ENCODE measurements at places on chromosomes 5 and 9.

DNA sequence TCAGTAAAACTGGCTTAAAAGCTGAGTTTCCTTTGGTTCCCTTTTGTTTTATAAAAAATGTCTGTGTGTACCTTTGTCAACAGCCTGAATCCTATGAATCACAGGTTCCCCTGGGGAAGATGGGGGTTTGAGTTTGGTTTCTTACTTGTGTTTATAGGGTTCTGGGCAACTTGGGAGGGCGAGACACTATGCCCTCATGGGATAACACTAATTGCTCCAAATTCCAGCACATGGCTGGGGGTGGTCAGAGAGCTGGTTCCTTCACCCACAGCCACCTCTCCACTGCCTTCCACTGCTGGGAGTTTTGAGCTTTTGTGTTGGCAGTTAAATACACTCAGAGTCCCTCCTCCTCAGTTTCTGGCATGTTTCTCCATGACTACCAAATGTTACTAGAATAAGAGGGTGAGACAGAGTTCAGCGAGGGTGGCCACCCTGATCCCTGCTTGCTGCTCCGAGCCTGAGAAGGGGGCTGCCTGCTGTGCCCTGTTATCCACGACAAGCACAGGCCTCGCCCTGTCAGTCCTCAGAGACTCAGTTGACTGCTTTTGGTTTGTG lies 83.0 kb upstream of the EPB41L4B start:
- no peak for DNase-seq

GRCh38 chr5:6448622-6449464 lies at the start of gene UBE2QL1:
Gene UBE2QL1 (plus strand): TSS chr5:6448859. CDS start chr5:6448894, 35 bp downstream.
- peak; percentile 26 for DNase-seq

DNA sequence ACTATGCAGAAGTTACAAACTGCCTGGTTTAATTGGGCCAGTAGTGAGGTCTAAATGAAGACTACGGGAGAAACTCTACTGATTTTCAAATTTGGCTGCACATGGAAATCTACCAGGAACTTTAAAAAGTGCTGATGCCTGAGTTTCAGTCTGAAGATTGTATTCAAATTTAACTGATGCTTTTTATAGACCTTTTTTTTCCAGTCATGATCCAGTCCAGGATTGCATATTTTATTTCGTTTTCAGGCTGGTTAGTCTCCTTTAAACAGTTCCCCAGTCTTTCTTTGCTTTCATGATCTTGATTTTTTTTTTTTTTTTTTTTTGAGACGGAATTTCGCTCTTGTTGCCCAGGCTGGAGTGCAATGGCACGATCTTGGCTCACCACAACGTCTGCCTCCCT lies 23.7 kb upstream of the SPZ1 start:
- no peak for DNase-seq

DNA sequence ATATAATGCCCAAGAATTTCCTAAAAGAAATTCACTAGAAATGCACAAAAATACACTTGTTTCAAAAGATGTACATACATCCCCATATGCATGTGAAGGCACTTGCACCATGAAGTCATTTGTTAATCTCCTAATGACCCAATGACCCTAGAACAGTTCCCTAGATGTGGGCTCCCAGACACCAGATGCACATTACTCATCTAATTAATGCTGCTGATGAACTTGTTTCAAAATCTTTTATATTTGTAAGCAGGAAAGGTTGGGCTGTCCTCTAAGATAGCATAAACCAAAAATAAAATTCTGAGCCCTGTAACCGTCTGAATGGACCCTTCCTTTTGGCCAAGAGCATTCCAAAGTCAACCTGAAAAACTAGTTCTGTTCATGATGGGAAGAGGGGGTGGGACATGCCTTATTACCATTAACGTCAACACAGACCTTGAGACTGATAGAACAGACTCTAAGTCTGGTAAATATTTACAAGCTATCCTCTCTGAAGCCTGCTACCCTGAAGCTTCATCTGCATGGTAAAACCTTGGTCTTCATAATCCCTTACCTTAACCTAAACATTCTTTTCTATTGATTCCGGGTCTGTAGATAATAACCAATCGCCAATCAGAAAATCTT lies 91.0 kb upstream of the DAPK1 start:
- DNase-seq = no peak

DNA sequence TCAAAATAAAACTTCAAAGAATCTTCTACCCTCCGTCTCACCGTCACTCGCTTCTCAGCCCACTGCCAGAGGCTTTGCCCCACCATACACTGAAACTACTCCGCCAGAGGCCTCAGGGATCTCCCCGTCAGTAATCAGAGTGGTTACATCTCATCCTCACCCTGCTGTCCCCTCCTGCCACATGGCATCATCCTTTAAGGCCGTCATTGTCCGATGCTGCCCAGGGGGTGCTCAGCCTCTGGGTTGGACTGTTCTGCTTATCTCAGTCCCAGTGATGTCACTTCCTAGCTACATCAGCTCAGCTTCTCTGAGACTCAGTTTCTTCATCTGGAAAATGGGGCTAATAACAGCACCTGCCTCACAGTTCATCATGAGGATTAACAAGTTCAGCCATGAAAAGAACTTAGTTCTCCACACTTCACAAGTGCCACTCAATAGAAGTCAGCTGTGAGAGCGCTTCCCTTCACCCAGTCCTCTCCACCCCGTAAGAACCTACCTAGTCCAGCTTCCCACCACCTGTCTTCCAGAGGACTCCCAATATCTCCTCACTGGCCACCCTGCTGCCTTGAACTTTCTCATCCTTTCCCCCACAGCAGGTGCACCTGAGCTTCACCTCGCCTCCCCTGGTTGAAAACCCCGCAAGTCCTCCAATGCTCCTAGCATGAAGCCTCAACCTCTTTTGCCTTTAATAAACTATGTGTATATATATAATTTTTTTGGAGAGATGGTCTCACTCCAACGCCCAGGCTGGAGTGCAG lies 2.8 kb upstream of the IL3 start:
- peak; percentile 4 for DNase-seq

- DNase-seq = no peak
Measured at GRCh38 chr9:91160599-91161464, 200.9 kb downstream of the AUH start.

DNA sequence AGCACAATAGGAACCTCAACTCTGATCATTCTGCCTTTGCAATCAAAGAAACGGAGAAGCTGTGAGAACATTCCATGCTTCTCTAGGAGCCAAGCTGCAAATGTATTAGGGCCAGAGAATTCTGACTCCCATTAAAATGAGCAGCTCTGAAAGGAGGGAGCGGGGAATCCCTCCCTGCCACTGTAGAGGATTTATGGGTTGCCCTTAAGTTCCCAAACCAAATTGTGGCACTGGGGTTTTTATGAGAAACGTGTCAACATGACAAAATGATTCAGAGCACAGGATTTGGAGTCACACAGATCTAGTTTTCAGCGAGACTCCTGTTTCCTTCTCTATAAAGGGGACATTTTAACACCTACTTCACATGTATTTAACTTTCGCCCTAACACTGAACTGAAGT lies 1.8 kb downstream of the IL6ST start:
- no peak for DNase-seq

GRCh38 chr5:41869151-41869723 lies 988 bp downstream of the OXCT1 start:
- DNase-seq = no peak

DNA sequence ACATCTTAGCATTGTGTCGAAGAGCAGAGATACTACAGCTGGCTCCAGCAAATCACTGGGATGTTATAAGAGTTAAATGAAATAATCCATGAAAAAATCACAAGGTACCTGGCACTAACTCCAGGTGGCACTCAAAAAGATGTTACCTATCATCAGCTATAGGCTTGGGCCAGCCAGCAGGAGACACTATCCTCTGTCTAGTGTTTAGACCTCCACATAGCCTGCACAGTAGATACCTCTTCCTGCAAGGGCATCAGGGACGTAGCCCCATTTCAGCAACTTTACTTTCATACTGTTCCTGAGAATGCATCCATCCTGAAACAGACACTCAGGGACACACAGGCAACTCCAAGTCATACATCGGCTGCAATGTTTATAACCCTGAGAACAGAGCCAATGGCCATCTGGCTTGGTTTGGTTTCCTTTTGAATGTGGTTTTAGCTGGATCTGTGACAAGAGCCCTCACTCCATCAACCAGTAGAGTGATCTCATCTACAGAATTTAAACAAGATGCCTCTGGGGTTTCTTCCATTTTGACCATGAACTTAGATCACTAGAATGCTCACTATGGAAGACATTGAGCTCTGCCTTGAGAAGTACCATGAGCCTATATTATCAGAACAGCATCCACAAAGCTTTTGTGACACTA lies 69.9 kb downstream of the TLE1 start:
- no peak for DNase-seq

GRCh38 chr9:74644023-74644422 lies 146.9 kb downstream of the RORB start:
- DNase-seq = no peak

DNA sequence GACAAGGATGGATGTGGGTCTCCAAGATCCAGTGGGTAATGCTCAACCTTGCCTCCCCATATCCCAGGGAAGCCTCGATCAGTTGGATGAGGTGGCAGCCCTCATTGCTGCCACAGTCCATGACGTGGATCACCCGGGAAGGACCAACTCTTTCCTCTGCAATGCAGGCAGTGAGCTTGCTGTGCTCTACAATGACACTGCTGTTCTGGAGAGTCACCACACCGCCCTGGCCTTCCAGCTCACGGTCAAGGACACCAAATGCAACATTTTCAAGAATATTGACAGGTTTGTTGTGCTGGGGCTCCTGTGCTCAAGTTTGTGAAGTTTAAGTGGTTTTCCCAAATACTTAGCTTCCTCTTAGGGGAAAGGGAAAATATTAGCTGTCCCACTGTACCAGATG lies 74.0 kb downstream of the WDR41 start:
- DNase-seq = no peak

- no peak for DNase-seq
Measured at GRCh38 chr9:18106006-18106560, 367.9 kb upstream of the ADAMTSL1 start.

- DNase-seq = no peak
Measured at GRCh38 chr5:95973793-95974325, 12.2 kb upstream of the ELL2 start.

DNA sequence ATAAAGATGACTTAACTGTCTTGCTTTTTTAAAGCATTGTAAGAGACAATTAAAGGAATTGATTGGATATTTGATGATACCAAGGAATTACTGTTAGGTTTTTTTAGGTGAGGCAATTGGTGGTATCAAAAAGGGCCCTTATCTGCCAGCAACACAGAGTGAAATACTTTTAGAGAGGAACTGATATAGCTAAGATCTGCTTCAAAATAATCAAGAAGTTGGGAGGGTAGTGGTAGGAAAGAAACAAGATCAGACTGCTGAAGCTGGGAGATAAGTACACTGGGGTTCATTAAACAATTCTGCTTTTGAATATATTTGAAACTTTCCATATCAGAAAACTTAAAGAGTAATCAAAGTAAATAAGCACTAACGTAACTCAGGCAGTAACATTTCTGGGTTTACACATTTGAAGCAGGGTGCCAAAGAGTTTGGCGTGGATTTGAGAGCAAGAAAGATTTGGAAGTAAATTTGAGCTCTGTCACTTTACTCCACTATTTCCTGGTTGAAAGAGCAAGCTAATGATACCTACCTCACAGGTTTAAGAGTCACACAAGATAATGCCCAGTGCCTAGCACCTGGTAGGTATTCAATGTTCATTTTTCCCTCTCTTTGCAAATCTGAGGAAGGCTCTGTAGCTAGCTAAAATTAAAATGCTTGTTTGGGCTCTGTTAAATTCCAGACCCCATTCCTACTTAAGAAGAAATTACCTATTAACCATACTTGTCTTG lies 6.9 kb downstream of the ERMP1 start:
- no peak for DNase-seq

GRCh38 chr5:125882061-125882460 lies 541.1 kb upstream of the GRAMD2B start:
- DNase-seq = no peak

DNA sequence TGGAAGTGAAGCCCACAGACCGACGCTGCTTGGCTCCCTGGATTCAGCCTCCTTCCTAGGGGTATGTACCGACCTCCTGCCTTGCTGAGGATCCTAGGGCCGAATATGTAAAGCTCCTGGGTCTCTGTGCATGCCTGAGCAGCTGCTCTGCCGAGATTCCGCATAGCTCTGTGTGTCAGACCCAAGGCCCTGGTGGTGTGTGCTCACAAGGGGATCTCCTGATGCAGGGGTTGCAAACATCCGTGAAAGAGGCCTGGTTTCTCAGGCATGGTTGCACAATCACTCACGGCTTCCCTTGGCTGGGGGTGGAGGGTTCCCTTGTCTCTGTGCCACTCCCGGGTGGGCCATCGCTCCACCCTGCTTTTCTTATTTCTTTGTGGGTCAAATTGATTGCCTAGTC lies 19.9 kb upstream of the SVEP1 start:
- DNase-seq = no peak

- no peak for DNase-seq
Measured at GRCh38 chr5:93320920-93321445, 260.0 kb downstream of the NR2F1-AS1 start.

DNA sequence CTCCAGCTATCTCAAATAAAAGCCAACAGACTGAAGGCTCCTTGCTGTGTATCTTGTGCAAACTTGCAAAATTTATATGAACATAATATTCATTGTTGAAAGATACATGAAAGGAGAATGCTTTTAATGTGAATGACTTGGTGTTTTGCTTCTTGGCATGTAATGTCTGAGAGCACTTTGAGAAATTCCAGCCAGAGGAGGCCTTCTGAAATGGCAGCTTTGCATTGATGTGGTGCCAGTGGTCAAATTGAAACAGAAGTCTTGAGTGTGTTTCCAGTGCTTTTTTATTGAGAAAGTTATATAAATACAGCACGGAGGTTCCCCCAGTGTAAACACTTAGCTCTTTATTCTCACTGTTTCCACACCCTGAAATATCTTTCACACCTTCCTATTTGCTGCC lies 182.1 kb downstream of the ADCY2 start:
- DNase-seq = no peak

GRCh38 chr5:140631831-140632365 lies 1.1 kb downstream of the CD14 start:
- no peak for DNase-seq

GRCh38 chr9:73579823-73580222 lies 428.2 kb downstream of the ANXA1 start:
- DNase-seq = no peak

DNA sequence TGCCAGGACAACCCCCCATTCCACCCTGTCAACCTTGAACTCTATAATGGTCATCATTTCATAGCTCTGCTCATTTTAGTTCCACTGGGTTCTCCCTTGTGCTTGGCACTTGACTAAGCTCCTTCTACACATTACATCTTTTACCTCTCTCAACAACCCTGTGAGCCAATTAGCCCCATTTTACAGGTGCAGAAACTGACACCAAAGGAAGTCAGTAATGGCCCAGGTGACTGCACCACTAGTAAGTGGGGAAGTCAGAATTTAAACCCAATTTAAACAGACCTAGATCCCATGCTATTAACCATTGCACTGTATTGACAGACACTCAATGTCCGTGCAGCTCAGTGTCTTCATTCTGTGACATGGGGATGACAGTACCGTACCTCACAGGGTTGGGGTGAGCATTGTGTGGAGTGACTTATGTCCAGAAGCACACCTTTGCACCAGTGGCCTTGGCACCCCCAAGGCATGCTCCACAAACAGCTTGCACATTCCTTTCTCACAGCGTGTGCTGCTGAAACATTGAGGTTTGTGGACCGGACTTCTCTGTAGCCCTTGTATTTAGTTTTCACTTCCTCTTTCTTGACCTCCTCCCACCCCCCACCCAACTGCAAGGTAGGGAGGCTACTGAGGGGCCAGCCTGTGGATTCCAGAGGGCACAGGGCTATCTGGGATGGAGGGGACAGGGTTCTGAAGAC lies 23.1 kb downstream of the IRF1 start:
- DNase-seq = no peak

Data from progenitor cell of endocrine pancreas (in vitro differentiated cells).